ENCODE measurements at places on chromosomes 5 and 9.

DNA sequence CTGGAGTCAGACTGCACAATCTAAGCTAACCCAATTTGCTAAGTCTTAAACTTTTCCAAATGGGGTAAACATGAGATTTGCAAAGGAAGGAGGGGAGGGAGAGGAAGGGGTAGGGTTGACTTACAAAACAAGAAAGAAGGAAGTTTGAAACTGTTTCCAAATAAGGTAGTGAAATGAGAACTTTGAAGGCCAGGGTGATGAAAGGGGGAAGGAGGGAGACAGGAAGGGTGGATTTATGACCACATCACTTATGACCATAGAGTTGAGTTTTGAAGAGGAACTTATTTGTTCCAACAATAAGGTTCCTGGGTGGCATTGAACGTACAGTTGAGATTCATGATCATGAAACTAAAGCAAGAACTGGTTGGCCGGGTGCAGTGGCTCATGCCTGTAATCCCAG lies 72.5 kb upstream of the DAPK1 start:
- no peak for DNase-seq

DNA sequence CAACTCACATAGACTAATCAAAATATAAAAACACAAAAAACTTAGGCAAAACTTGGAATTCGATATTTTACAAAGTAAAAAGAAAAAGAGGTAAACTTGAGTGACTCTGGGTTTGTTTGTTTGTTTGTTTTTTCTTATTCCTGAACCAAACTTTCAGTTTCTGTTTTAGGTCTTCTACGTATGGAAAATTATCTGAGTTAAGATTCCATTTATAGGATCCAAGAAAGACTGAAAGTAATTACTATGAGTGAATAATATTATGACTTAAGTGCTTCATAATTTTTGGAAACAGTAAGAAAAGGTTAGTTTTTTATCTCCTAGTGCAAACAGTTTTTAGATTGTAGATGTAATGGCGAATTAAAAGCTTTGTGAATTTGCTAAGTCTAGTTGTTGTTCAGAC lies 13.2 kb downstream of the ST8SIA4 start:
- no peak for DNase-seq

DNA sequence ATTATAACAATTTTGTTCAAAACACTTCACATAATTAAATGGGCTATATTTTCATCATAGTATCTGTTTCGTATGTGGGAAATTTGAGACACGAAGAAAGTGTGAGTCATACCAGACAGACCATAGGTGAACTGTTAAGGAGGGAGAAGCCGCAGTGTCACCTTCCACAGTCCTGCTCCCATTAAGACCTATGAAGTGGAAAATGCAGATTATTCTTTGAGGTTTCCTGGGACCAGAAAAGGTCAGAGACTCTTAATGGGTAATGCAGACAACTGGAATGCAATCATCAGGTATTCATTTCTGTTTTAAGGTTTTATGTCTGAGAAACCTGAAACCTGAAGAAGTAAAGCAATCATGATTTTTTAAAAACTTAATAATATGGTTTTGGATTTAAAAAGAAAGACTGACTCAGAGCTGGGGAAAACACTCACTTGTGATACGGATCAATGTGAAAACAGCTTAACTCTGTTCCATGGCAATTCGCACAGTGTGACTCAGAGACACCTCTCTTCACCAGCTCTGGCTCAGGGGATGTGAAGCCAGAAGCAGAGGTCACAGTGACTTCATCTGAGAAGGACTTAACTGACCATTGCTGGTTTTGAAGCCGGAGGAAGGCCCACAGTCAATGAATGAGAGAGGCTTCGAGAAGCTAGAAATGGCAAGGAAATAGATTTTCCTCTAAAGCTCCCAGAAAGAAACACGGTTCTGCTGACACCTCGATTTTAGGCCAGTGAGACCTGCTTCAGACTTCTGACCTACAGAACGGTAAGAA lies 17.2 kb upstream of the GCNT1 start:
- no peak for DNase-seq

DNA sequence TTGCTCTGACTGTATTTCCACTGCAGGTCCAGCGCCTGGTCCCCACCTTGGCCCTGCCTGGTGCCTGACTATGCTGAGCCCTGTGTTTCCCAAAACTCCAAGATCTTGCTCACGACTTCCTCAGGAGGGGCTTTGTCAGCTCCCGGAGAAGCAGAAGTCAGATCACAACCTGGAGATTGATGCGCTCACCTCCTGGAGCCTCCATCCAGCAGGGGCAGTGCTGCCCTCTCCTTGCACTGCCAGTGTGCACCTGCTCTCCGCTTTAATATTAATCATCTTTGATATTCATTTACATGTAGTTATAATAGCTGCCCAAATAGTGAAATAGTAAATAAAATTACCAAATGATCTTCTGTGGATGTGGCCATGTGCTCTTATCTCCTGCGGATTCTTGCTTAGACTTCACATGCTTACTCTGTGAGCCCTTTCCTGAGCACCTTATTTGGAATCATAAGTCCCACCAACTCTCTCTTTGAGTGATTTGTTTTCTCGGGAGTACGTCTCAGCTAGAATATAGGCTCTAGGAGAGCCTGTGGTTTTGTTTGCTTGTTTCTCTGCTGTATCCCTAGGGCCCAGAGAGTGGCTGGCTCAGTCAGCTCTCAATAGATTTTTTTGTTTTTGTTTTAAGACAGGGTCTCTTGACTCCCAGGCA lies 17.4 kb downstream of the MAML1 start:
- no peak for DNase-seq

DNA sequence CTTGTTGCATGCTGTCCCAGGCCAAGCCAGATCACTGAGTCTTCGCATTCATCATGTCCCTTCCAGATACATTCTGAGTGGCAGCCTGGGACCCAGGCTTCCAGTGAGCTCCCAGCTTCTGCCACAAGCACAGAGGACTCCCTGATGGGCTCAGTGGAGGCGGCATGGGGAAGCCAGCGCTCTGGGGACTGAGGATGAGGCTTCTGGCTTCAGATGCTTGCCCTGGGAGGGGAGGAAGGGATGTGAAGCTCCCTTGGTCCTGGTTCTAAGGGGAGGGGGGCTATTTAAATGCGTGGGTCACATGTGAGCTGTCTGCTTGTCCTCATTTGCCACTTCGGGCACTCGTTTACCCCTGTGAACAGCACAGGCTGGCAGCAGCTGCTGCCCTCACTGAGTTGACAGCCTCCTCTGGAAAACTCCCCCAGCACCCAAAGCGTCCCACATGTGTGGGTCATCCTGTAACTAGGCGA lies 174.0 kb downstream of the NR3C1 start:
- DNase-seq: no peak

GRCh38 chr5:173680660-173681242 lies 64.3 kb upstream of the BOD1 start:
- DNase-seq: no peak

- no peak for DNase-seq
These were observed 132.4 kb downstream of the EFNA5 start for GRCh38 chr5:107538331-107538730.

GRCh38 chr5:113364466-113364865 lies 70.3 kb downstream of the TSSK1B start:
- DNase-seq: no peak

- no peak for DNase-seq
These were observed 239.9 kb upstream of the PANK3 start for GRCh38 chr5:168819004-168819621.

- DNase-seq: no peak
These were observed 338.4 kb upstream of the TRPC7 start for GRCh38 chr5:136703706-136704105.

GRCh38 chr5:102863058-102863457 lies 108.0 kb downstream of the PAM start:
- DNase-seq: no peak

DNA sequence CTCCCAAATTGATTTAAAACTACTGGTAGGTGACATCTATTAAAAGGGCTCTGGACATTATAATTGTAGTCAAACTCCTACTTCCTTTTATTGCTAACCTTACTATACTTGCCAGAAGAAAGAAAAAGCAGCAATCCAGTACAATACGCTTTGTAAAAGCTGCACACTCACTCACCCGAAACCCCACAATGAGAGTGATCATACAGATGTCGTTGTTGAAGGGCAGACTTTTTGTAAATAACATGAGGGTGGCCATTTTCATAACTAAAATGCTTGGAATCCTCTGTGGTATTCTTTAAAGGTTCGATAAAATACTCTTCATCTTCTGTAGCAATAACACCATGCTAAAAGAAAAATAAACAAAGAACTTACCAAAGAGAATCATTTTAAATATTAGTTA lies 21.7 kb downstream of the ADAMTS6 start:
- no peak for DNase-seq

DNA sequence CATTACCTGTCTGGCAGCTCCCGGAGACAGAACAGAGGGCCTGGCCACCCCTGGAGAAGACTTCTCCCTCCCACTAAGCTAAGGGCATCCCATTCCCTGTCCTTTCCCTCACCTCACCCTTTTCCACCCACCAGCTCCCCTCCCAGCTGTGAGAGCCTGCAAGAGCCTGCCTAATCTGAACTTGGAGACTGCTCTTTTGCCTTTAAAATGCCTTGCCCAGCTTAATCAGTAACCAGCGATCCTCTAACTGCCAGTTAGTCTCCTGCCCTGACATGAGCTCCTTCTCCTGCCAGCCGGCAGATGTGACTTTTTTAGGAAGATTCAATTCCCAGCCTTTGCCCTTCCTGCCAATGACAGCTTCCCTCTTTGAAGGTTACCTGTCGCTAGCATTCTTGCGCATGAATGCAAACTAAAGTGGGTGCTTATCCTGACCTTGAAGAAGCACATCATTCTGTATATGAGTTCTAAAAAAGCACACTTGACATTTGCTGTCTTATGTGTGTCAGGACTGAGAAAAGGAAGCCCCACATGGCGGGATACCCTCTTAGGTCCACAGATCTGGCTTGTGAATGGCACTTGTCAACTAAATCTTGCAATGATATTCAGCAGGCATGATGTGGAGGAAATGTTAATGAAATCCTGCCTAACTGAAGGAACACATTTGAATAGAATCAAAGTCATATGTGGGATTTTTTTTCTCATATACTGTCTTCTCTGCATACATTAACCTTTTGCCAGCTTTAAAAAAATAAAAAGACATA lies 411.2 kb upstream of the SLC30A5 start:
- DNase-seq: no peak

Measured in smooth muscle cell of the brain vasculature (primary cell).